ENCODE measurements at places on chromosomes 12 and 14. TPM values are rescaled to one million over a fixed set of nuclear protein-coding genes. Genes with fewer than 3 reads are reported as not detected.

INSM2 gene
- total RNA-seq, result not detected

TC2N gene
- total RNA-seq, result 4.4 TPM

- no peaks in the 10 kb centered on the region for H3K4me1 ChIP-seq
- DNase-seq, result no peak
- H3K4me3 ChIP-seq, result no peak overlapping the region
- no peak overlapping the region for H3K27ac ChIP-seq
- no peaks in the 10 kb centered on the region for H3K27me3 ChIP-seq
Observed at GRCh38 chr12:72901685-72902084, 629.5 kb downstream of the TRHDE start.

DNA sequence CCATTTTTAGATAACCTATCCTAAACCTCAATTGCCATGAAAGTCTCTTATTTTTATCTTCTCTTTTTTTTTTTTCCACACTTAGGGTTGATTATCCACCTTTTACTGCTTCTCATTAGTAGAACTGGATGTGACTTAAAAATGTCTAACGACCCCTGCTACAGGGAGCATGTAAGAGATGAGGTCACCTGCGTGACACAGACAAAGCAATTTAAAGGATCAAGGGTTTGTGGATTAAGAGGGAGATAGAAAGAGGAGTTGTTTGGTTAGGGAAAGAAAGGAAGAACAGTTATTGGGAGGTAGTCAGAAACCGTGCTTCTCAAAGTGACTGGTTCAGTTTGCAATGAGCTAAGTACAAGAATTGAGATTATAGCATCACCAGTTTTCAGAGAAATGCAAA, 239.1 kb downstream of the ALX1 start:
- no peaks in the 10 kb centered on the region for H3K36me3 ChIP-seq
- no peaks in the 10 kb centered on the region for H3K4me1 ChIP-seq
- H3K27ac ChIP-seq, result no peak overlapping the region
- no peaks in the 10 kb centered on the region for H3K27me3 ChIP-seq

- no peak overlapping the region for H3K4me3 ChIP-seq
- H3K27me3 ChIP-seq, result no peaks in the 10 kb centered on the region
- no peak overlapping the region for H3K27ac ChIP-seq
- H3K36me3 ChIP-seq, result no peaks in the 10 kb centered on the region
- H3K4me1 ChIP-seq, result no peaks in the 10 kb centered on the region
- no peak for DNase-seq
Observed at GRCh38 chr12:716506-716905, 35.9 kb upstream of the WNK1 start.

- H3K4me1 ChIP-seq, result no peaks in the 10 kb centered on the region
- no peak for DNase-seq
- no peak overlapping the region for H3K27ac ChIP-seq
Observed at GRCh38 chr12:73017981-73018380, 745.8 kb downstream of the TRHDE start.

GRCh38 chr14:22601996-22602395, 3.9 kb downstream of the ABHD4 start:
- H3K27ac ChIP-seq, result no peak overlapping the region
- peaks cover 7% of the 10 kb centered on the region for H3K4me1 ChIP-seq
- H3K4me3 ChIP-seq, result no peak overlapping the region
- no peak for DNase-seq
- H3K27me3 ChIP-seq, result no peaks in the 10 kb centered on the region

- no peak overlapping the region for H3K27ac ChIP-seq
- H3K36me3 ChIP-seq, result no peaks in the 10 kb centered on the region
- H3K4me3 ChIP-seq, result no peak overlapping the region
- no peaks in the 10 kb centered on the region for H3K27me3 ChIP-seq
- no peaks in the 10 kb centered on the region for H3K4me1 ChIP-seq
- no peak for DNase-seq
Observed at GRCh38 chr12:132356691-132357622, 27.6 kb upstream of the GALNT9 start.
